ENCODE measurements at places on chromosomes 6 and 20.

DNA sequence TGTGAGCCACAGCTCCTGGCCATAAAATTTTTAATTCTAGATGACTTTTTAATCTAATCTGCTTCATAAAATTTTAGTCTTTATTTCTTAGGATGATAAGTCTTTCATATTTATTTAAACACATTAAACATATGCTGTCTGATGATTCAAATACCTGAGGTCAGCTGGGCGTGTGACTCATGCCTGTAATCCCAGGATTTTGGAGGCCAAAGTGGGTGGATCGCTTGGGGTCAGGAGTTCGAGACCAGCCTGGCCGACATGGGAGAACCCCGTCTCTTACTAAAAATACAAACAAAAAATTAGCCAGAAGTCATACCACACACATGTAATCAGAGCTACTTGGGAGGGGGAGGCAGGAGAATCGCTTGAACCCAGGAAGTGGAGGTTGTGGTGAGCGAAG lies 53.1 kb downstream of the RBM24 start:
- no peak for DNase-seq

DNA sequence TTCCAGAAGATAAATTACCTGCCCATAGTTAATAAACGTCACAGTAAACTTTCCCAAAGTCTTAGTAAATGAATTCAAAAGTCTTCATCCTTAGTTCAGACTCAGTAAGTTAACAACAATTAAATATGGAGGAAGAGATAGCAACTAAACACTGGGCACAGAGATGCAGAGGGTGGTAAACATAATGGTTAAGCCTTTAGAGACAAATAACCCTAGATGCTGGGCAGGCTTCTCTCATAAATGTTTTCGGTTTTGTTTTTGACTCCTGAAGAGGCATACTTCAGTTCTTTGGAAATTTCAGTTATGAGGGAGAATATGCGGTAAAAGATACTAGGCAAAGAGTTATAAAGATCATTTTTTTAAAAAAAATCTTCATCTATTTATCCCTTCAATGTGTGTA lies 369.8 kb downstream of the FRK start:
- no peak for DNase-seq

- DNase-seq = no peak
These were observed 43.5 kb upstream of the MYL9 start for GRCh38 chr20:36497856-36498255.

DNA sequence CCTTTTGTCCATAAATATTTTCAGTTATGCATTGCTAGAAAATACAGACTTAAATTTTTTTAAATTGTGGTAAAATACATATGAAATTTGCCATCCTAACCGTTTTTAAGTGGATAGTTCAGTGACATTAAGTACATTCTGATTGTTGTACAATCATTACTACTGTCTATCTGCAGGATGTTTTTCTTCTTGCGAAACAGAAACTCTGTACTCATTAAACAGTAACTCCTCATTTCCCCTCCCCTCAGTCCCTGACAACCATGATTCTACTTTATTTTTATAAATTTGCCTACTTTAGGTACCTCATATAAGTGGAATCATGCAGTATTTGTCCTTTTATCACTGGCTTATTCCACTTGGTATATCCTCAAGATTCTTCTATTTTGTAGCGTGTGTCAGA lies 21.3 kb downstream of the TAF11 start:
- no peak for DNase-seq

- no peak for DNase-seq
These were observed 211.2 kb downstream of the CDC5L start for GRCh38 chr6:44598679-44599078.

DNA sequence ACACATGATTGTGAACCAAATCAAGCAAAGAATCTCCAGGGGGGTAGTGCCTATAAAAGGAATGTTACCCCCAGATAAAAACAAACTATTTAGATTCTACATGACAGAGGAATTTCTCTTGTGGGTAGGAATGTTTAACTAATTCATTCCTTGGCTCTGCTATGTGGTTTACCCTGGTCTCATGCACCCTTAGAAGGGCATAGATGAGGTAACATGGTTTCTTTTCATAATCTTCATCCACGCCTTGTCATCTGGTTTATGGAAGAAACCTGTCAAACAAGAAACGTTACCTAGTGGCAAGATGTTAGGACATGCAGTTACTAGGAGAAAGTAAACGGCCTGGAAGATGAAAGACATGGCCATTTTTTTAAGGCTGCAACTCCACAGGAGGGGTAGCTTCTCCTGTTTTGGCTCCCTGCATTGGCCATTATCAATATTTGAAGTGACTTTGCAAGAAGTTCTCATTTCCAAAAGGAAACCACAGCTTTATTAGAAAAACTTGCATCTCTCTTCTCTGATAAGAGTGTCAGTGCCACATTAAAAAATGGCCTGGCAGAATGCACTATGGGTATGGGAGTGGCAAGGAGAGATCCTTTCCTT lies 45.5 kb downstream of the STX11 start:
- no peak for DNase-seq

- no peak for DNase-seq
These were observed 1.4 kb downstream of the TFAP2D start for GRCh38 chr6:50714487-50715379.

GRCh38 chr6:152236370-152237097 lies 400.6 kb downstream of the SYNE1 start:
- no peak for DNase-seq

All from activated CD4-positive, alpha-beta T cell treated with anti-CD3 and anti-CD28 coated beads for 48 hours (primary cell).